ENCODE measurements at places on chromosomes 5 and 9.

GRCh38 chr9:20490246-20490834 is 132.0 kb downstream of the MLLT3 start:
- no peak for DNase-seq

- DNase-seq: no peak
These were observed 533.4 kb downstream of the PSAT1 start for GRCh38 chr9:78830301-78830700.

DNA sequence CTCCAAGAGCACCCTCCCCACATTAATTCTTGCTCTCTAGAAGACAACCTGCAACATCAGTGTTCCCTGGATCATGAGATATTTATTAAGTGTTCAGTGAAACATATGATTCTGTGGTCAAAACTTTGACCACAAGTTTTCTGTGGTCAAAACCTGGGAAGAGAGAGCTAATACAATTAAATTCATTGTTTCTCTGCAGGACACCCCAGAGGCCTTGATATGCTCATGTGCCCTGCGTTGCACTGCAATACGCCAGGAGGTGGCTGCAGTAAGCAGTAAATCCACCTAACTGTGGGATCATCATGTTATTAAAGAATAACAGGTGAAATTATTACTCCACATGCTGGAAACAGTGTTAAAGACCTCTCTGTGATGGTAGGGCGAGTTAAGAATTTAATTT is 109.3 kb upstream of the SPDL1 start:
- DNase-seq: no peak

DNA sequence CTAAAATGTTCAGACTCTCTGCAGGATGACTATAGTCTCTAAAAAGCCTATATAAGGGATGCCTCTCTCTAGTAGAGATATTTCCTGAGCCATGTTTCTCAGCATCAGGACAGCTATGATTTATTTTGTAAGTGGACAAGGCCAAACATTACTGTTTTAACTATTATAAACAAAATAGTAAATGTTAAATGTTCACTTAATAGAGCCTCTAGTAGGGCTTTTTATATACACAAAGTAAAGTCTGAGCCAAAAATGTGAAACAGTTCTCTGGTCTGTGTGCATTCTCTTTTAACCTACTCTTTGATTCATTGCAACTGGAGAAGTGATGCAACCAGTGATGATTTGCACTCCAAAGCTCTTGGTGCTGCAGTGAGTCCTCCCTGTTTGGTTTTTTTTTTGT is 220.5 kb downstream of the GDNF start:
- no peak for DNase-seq

GRCh38 chr5:57002959-57003485 is 51.1 kb upstream of the MIER3 start:
- DNase-seq: no peak

DNA sequence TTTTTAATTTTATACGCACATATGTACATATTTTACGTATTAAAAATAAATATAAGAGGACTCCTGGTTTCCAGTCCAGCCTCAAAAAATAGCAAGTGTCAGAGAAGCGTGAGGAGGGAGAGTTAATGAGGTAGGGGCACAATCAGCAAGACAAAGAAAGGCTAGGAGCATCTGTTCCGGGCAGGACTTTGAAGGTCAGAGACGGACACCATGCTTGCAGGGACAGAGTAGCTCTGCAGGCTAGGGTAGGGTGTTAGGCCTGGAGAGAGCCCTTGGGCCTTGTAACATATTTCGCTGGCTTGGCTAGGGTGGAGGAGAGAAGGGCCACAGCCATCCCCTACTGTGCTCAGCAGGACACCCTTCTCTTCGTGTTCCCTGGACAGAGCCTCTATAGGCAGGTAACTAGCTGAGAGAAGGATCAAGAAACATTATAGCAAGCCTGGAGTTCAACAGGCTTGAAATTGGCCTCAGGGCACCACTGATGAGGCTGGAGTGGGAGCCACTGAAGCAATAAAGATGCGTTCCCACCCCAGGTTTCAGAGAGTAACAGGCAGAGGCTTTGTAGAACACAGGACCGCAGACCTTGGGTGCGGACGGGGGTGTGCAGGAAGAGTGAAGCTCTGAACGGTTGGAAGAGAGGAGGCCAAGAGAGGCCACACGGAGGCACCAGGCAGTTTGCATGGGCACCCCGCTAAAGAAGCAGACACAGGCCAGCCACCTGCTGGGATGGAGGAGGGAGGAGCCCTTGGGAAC is 9.7 kb upstream of the IPPK start:
- no peak for DNase-seq

- no peak for DNase-seq
These were observed 37.9 kb downstream of the ARPC5L start for GRCh38 chr9:124899845-124900244.

- DNase-seq: no peak
These were observed 171.8 kb upstream of the RAI14 start for GRCh38 chr5:34484216-34484920.

DNA sequence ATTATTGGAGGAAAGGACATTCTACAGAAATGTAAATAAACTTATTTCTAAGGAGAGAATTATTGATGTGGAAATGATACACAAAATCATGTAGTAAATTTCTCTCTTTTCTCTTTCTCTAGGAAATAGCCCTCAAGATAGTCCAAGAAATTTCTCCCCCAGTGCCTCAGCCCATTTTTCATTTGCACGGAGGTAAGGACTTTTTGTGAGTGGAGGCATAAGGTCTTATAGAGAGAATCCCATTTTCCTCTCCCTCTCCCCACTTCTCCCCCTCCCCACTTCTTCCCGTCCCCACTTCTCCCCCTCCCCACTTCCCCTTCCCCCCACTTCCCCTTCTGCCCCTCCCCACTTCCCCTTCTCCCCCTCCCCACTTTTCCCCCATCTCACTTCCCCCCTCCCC is 106.6 kb downstream of the CD180 start:
- DNase-seq: no peak

GRCh38 chr9:20623021-20623747 is 885 bp upstream of the MLLT3 start:
- peak; percentile 44 for DNase-seq

- no peak for DNase-seq
These were observed 235.6 kb downstream of the EDIL3 start for GRCh38 chr5:84149094-84149493.

GRCh38 chr9:93043122-93043521 is 15.4 kb upstream of the SUSD3 start:
- no peak for DNase-seq

DNA sequence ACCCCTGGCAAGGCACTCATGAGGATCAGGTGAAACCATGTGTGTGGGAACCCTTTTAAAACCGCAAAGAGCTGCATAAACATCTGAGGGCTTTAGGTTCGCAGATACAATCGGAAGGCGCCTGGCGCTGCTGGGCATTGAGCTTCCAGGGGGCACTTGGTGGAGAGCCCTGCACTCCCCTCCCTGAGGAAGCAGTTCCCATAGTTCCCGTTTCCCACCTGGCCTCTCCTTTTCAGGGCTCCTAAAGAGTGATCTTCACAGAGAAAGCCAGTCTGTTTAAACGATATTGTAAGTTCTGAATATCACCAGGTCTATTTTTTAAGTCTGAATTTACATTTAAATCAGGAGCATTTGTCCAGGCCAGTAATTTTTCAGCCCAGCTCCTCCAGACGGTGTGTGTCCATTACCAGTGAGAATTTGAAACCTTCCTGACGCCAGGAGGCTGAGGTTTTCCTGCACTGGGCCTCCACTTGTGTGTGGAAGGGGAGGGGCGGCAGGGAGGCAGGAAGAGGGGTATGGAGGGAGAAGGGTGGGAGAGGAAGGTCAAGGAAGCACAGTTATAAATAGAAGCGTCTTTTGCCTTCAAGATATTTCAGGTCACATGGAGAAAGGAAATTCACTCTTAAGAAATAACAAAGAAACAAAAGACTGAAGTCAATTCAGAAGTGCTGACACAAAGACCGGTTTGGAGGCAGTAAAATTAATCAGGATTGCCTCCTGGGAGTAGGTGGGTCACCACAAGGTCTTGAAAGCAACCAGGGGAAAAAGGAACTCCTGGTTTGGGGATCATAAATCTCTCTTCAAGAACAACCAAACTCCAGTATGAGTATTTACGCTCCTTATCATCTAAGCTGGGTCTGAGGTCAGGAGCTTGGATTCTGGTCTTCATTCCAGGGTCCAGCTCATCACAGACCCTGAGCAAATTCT is 14.3 kb upstream of the MGAT1 start:
- DNase-seq: no peak

DNA sequence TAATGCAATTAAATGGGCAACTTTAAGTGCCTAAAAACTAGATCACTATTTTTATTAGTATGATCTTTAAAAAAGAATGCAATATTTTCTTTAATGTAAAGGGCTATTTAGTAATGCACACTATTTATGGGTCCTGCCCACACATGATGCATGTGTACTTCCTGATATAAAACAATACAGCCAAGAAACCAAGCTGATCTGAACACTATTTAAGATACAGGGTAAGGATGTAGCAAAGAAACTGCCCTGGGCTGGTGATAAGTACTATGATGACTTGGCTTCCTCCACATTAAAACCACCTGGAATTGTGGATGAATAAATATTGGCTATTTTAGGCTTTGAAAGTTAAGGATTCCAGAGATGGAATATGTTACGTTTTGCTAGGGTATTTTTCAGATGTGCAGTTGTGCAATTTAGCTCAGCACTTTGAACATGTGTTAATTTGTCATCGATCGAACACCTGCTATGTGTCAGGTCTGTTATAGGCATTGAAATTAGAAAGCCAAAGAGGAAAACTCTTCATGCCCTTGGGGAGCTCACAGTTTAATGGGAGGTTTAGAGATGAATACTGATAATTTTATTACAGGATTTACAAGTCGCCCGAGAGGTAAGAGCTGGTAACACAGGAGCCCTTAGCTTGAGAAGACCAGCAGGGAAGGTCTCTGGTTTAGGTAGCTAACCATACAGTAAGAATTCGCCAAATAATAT is 276.7 kb downstream of the PLK2 start:
- DNase-seq: no peak

- DNase-seq: no peak
These were observed 192.7 kb downstream of the FANCC start for GRCh38 chr9:95124582-95125367.

- DNase-seq: no peak
These were observed 57.6 kb upstream of the GRHPR start for GRCh38 chr9:37364751-37365360.

DNA sequence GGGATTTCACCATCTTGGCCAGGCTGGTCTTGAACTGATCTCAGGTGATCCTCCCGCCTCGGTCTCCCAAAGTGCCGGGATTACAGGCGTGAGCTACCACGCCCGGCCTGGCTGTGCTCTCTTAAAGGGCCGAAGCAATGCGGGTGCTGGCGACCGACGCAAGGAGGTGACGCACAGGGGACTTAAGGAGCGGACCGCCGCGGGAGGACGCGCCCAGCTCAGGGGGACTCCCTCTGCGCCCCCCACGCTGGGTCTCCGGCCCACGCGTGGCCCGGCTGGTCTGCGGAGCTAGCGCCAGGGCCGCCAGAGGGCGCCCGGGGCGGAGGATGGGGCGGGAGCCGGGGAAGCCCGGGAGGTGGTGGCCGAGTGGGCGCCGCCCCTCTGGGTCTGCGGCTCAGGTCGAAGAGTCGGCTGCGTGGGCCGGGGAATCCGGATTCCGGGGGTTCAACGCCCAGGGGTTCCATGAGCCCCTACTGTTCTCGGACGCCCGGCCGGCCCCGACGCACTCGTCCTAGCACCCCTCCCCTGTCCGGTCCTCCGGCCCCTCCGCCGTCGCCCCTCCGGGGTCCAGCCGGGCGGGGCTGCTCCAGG is 502 bp upstream of the CERCAM start:
- DNase-seq: peak; percentile 84

- no peak for DNase-seq
These were observed 3.8 kb upstream of the ZDHHC12 start for GRCh38 chr9:128727640-128728248.

GRCh38 chr5:138625134-138625533 is 49.9 kb upstream of the HSPA9 start:
- DNase-seq: no peak

- DNase-seq: peak; percentile 34
These were observed 36.5 kb downstream of the PPIC start for GRCh38 chr5:122999947-123000563.
